ENCODE measurements at places on chromosomes 13 and 19.

DNA sequence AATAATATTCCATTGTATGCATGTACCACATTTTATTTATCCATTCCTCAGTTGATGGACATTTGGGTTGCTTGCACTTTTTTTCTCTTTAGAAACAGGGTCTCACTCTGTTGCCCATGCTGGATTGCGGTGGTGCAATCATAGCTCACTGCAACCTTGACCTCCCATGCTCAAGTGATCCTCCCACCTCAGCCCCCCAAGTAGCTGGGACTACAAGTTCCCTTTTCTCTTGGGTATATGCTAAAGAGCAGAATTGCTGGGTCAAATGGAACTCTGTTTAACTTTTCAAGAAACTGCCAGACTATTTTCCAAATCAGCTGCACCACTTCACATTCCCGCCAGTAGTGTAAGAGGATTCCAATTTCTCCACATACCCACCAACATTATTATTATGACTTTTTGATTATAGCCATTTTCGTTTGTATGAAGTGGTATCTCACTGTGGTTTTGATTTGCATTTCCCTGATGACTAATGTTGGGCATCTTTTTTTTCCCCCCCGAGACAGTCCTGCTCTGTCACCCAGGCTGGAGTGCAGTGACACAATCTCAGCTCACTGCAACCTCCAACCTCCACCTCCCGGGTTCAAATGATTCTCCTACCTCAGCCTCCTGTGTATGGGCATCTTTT is 7.6 kb upstream of the IPO5 start:
- DNase-seq, result no peak

DNA sequence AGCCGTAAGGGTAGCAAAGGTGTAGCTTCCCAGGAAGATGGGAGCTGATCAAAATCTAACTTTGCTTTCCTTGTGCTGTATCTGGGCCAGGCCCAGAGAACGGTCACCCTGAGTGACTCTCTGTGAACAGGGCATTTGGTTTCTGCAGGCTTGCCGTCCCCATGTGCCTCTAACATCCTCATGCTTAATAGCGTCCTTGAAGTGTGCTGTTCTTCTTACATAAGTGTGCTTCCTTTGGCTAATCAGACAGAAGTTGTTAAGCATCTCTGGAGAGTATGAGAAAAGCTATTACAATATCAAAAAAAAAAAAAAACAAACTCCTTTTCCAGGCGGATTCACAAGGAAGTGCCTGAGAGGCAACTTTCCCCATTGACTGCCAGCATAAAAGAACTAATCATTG is 503.7 kb downstream of the DIAPH3 start:
- no peak for DNase-seq

GRCh38 chr19:7494416-7495098 is 5.7 kb upstream of the PEX11G start:
- DNase-seq, result no peak

DNA sequence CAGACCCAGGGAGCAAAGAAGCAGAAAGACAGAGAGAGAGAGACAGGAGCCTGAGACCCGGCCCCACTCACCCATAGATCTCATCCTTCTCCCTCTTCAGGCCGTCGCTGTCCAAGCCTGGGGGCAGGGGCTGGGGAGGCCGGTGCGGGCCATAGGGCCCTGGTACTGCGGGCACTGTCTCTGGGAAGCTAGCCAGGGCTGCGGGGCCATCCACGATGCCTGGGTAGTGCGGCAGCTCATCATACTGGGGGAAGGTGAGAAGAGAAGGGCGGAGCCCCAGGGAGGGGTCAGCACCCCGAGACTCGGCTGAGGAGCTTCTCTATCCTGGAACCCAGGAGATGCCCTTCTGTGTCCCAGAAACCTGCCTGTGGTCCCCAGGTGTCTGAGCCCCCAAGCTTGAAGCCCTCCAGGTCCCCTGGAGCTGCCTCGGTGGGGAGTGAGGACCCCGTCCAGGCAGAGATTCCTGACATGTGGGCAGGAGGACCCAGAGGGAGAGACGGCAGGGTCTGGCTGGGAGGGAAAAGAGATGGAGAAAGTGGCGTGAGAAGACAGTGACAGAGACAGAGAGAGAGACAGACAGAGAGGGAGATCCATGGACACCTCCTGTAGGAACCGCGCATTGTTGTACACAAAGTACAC is 2.1 kb downstream of the MEIS3 start:
- DNase-seq, result no peak

DNA sequence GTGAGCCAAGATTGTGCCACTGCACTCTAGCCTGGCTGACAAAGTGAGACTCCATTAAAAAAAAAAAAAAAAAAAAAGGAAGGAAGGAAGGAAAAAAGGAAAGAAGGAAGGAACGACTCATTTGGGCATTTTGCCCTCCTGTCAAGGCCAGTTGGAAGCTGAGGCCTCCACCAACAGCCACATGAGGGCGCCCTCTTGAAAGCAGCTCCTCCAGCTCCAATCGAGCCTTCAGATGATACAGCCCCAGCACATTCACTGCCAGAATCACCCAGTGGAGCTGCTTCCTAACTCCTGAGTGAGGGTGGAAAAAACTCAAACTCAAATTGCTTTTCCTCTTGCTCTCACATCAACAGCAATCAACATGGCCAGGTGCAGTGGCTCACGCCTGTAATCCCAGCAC is 40.9 kb downstream of the GNG7 start:
- no peak for DNase-seq

GRCh38 chr19:47319923-47320871 is 10.5 kb downstream of the C5AR1 start:
- no peak for DNase-seq

DNA sequence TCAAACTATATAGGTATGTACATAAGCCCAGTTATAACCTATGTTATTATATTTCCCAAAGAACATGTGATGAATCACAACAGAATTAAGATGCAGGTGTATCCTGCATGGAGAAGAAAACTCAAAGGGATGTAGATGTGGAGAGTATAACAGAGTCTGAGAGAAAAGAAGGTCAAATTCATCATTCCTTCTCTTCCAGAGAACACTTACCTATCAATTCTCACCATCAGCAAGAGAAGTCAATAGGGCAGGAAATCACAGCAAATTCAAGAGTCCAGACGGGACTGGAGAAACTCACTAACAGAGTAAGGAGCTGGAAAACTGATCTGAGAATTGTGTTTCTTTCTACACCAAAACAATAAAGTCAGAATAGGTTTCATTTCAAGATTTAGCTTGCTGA is 28.4 kb downstream of the DIAPH3 start:
- DNase-seq, result no peak

DNA sequence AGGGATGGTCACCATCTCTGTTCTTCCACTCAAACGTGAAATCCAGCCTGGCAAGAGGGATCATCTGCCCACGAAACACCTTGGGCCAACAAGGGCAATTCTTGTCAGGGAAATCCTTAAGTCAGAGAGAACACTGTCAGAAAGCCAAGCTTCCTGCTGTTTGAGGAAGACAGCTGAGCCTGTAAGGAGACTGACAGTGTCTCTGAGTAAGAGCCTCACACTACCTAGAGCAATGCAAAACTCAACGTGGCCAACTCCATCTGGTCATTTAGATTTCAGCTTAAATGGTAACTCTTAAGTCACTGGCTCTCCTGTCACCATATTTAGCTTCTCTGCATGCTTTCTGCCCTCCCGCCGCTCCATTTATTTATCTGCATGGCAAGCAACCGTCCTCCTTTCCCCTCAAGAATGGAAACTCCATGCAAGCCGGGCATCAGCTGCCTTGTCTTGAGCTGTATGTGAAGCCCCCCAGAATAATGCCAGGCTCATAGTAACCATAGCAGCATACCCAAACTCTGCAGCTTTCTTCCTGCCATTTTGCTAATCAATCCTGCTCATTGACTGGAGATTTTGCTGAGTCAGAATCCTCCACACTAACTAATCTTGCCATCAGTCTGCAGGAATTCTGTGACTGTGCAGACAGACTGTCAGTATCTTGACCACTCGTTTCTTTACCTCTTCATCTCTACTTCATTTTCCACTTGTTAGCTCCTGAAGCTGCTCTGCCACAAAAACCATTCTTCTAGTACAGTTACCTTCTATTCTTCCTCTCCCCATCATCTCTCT is 159.8 kb downstream of the IRS2 start:
- no peak for DNase-seq

DNA sequence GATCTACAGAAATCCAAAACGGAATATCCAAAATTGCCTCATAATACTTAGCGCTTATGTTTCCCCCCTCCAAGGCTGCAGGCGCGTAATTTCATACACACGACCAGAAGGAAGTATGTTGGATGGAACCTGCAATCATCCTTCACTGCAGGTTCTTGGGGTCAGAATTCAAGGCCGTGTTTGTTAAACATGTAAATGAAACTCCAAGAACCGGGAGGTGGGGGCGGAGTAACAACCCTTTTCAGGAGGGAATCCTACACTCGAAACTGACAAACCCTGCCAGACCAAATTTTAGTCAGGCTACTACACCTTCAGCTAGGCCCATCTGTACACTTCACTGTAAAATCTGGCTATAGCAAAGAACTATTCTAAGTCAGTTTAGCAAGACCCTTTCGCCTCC is 1.3 kb downstream of the ZNF607 start:
- DNase-seq, result no peak

DNA sequence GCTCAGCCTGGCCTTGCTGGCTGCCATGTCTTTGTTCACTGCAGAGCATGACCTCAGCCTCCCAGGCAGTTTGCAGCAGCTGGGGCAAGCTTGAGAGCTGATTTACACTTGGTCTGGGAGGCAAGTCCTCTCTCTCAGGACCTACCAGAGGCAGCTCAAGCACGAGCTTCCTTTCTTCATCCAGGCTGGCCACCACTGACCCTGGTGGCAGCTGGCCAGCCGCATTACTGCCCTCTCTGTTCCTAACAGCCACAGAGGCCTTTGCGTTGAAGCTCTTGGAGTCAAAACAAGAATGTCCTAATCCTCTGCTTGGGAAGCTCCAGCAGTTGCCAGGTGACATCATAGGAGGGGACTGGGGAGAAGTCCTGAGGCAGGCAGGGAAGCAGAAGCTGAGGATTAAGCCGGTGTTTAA is 85.7 kb downstream of the NUFIP1 start:
- DNase-seq, result no peak

DNA sequence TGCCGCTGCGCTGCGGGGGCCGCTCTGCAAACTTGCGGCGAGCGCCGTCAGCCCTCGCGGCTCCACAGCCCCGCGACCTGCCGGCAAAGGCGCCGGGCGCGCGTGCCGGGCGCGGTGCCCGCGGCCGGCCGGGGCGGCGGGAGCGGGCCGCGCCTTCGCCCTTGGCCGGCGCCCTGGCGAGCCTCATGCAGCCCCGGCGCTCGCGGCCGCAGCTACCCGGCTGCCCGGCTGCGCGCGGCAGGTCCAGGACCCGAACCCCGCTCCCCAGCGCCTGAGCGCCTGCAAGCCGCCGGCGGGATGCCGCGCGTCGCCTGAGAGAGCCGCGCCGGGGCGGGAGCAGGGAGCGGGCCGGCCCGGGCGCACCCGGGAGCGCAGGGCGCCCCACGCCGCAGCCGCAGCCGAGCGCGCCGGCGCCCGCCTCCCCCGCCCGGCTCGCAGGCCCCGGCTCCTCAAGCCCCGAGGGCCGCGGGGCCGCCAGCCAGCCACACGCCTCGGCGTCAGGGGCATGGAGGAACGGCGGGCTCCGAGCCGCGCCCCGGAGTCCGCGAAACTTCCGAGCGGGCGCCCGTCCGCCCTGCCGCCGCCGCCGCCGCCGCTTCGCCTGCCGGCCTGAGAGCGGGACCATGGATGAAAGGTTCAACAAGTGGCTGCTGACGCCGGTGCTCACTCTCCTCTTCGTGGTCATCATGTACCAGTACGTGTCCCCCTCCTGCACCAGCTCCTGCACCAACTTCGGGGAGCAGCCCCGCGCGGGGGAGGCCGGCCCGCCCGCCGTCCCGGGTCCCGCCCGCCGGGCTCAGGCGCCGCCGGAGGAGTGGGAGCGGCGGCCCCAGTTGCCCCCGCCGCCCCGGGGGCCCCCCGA is 564 bp downstream of the HS6ST3 start:
- no peak for DNase-seq

GRCh38 chr13:73251626-73252265 is 192.9 kb downstream of the KLF5 start:
- no peak for DNase-seq

- no peak for DNase-seq
These were observed 54.8 kb downstream of the DGKH start for GRCh38 chr13:42102961-42103865.

- no peak for DNase-seq
These were observed 74.8 kb downstream of the NALCN start for GRCh38 chr13:101341464-101341863.

DNA sequence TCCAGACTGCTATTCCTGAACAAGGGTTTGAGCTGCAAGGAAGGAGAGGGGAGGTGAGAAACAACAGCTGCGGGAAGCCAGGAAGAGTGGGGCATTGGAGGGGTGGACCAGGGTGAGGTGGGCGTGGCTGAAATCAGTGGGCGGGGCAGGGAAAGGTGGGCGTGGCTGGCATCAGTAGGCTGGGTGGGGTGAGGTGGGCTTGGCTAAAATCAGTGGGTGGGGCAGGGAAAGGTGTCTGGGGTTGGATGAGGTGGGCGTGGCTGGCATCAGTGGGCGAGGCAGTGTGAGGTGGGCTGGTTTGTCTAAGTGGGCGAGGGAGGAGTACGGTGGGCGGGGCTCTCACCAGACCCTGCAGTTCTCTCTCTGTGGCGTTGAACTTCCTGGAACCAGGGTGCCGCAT is 87.6 kb downstream of the MUC16 start:
- DNase-seq, result no peak

DNA sequence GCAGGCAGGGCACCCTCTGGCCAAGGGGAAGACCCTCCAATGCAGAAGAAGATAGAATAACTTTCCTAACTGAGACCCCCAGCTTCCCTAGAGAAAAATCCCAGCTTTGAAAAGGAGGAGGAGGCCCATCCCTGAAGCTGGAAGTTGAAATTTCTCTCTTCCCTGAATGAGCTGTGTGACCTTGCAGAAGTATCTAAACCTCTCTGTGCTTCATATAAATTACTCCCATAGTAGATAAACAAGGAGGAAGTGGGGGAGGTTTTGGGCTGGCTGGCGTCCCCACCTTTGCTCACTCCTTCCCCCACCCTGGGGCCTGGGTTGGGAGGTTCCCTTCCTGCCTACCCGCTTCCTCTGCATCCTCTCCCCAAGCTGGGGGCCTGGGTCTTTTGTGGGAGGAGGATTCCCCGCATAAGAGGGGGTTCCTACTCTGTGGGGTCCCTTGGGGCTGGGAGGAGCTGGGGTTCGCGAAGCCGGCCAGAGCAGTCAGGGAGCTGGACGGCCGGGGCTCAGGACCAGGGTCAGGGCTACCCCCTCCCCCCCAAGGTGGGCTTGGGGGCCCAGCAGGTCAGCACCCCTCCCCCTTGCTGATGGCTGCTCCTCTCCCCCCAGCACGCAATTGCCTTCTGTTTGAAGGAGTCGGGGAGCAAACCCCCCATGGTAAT is 11.7 kb downstream of the CAMSAP3 start:
- DNase-seq, result no peak

Measured in stimulated activated CD4-positive, alpha-beta T cell treated with anti-CD3 and anti-CD28 coated beads, Interleukin-12 subunit alpha, Interleukin-12 subunit beta, amount 100 ng/mL, for 4 hours (primary cell).